A172 (cell line): ENCODE measurements at places on chromosomes 7 and 10. TPM values are rescaled to one million over a fixed set of nuclear protein-coding genes. Genes with fewer than 3 reads are reported as not detected.

MOGAT3 gene
- not detected in 2 replicates for total RNA-seq

MMD2 gene
- not detected in 2 replicates for total RNA-seq

AKR1C4 gene
- not detected in 2 replicates for total RNA-seq

GJD4 gene
- not detected in 2 replicates for total RNA-seq

JAKMIP3 gene
- total RNA-seq = 0.26 and 0.64 TPM in 2 replicates

ANKRD22 gene
- total RNA-seq = not detected in 2 replicates

TSPAN13 gene
- total RNA-seq = 2.4 and 2.8 TPM in 2 replicates

C10orf90 gene
- 0.57 TPM in 1 of 2 replicates, not detected in the other for total RNA-seq

RINT1 gene
- 17.6 and 24.7 TPM in 2 replicates for total RNA-seq

CALN1 gene
- total RNA-seq = not detected in 2 replicates

CAV1 gene
- total RNA-seq = 177 and 219 TPM in 2 replicates

EN2 gene
- total RNA-seq = not detected in 2 replicates

RTKN2 gene
- 20.2 and 23.8 TPM in 2 replicates for total RNA-seq

CHAT gene
- total RNA-seq = not detected in 2 replicates

IDI2 gene
- not detected in 2 replicates for total RNA-seq

NACAD gene
- 5.9 and 6.6 TPM in 2 replicates for total RNA-seq

TACC2 gene
- 4.4 and 8.5 TPM in 2 replicates for total RNA-seq

BTBD16 gene
- total RNA-seq = not detected in 2 replicates

MMP21 gene
- not detected in 2 replicates for total RNA-seq

EBF3 gene
- not detected in 2 replicates for total RNA-seq

GRID2IP gene
- 0.03 and 0.22 TPM in 2 replicates for total RNA-seq

PWWP2B gene
- 12.1 and 20.9 TPM in 2 replicates for total RNA-seq

MYL10 gene
- not detected in 2 replicates for total RNA-seq

LRRC4 gene
- 0.34 and 0.50 TPM in 2 replicates for total RNA-seq

DNAJC12 gene
- 3.1 and 4.6 TPM in 2 replicates for total RNA-seq

AEBP1 gene
- total RNA-seq = 0.22 TPM in 1 of 2 replicates, not detected in the other

SYT15B gene
- total RNA-seq = 0.09 TPM in 1 of 2 replicates, not detected in the other

NKX1-2 gene
- 0.22 TPM in 1 of 2 replicates, not detected in the other for total RNA-seq

HK1 gene
- 128 and 152 TPM in 2 replicates for total RNA-seq

MRPS33 gene
- 30.1 and 41.0 TPM in 2 replicates for total RNA-seq

PRKG1 gene
- 0.05 and 0.22 TPM in 2 replicates for total RNA-seq

ESYT2 gene
- total RNA-seq = 48.4 and 50.1 TPM in 2 replicates

NKX6-2 gene
- not detected in 2 replicates for total RNA-seq

IRF5 gene
- total RNA-seq = 17.4 and 20.8 TPM in 2 replicates

NXPH1 gene
- total RNA-seq = not detected in 2 replicates

ITIH5 gene
- 0.09 and 0.14 TPM in 2 replicates for total RNA-seq

SEMA3E gene
- total RNA-seq = 0.29 and 3.6 TPM in 2 replicates

TMEM60 gene
- total RNA-seq = 55.6 and 65.4 TPM in 2 replicates

CYP2C9 gene
- not detected in 2 replicates for total RNA-seq

CNTNAP2 gene
- 0.07 TPM in 1 of 2 replicates, not detected in the other for total RNA-seq

OR9A2 gene
- not detected in 2 replicates for total RNA-seq

GNG11 gene
- total RNA-seq = 24.1 and 27.9 TPM in 2 replicates

WDFY4 gene
- not detected in 2 replicates for total RNA-seq

PLAC9 gene
- 0.21 TPM in 1 of 2 replicates, not detected in the other for total RNA-seq

SLC13A1 gene
- total RNA-seq = not detected in 2 replicates

HABP2 gene
- not detected in 2 replicates for total RNA-seq

AOAH gene
- 0.53 and 0.64 TPM in 2 replicates for total RNA-seq

AHR gene
- not detected in 2 replicates for total RNA-seq
